NCI-H524 (cell line): ENCODE measurements at places on chromosomes 2 and 18.

- DNase-seq = no peak
These were observed 37.5 kb downstream of the DHRS9 start for GRCh38 chr2:169106563-169107545.

DNA sequence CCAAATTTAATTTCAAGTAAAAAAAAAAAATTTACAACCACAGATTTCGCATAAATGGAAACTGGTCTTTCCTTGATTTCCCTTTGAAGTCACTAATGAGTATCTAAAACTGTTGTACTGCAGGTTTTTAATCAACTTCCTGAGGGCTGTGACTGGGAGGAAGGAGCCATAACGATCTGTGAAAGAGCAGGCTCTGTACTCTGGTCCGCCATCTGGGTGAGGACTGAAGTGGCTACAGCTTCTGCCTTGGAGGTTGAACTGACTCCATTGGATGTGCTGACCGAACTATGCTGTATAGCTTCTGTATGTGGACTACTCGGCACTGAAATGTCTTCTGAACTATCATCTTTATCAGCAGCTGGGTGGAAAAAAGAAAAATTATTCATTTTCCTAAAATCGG is 69.3 kb upstream of the CHN1 start:
- DNase-seq = no peak

GRCh38 chr18:36314098-36314497 is 16.6 kb downstream of the FHOD3 start:
- no peak for DNase-seq

DNA sequence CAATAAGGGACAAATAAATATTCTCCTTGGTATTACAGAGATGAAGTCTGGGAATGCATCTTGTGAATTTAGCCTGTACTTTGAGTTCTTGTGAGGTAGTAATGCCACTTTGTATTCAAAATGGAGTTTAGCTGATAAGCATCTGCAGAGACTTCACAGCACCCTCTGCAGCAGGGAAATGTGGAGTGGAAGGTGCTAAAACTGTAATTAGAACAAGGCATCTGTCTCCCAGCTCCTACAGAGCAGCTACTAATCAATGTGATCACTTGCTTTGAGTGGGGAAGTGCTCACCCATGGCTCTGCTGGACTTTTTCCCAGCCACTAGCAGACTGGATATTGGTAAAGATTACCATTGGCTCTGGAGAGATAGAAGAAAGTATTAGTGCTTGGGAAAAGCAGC is 56.2 kb upstream of the TMEFF2 start:
- no peak for DNase-seq

- no peak for DNase-seq
These were observed 41.2 kb downstream of the M1AP start for GRCh38 chr2:74606927-74607326.

DNA sequence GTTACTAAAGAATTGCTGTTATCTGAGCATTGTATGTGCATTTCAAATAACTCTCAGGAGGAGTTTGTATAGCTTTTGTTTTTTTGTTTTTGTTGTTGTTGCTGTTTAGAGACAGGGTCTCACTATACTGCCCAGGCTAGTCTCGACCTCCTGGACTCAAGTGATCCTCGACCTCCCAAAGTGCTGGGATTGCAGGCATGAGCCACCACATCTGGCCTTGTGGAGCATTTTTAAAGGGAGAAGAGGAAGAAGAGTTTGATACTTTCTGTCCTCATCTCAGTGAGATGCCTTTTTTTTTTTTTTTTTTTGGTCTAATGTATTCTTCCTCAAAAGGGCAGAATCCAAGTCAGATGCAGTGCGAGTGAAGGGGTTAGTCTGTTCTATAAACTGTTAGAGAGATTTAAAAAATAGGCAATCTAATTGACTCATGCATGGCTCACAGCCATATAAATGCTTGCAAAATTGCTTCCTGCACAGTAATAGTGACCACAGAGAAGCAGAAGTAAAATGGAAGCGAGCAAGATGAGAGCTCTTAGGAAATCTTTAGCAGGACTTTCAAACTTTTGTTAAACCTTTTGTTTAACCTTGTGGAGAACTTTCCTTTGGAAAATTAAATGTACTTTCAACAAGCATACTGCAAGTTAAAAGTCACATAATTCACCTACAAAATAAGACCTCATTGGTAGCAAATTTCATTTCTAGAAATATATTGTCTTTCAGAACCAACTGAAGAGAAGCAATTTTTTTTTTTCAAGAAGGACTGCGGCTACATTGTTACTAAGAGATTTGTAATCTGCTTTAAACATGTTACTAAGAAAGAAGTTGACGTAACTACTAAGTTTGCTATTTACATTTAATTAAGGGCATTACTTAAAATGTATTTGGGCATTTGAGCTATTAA is 52.3 kb upstream of the ROCK1 start:
- DNase-seq = no peak
